Esophagus squamous epithelium (tissue), 5 donors: ENCODE measurements at places on chromosomes 2 and 18. TPM values are rescaled to one million over a fixed set of nuclear protein-coding genes. Genes with fewer than 3 reads are reported as not detected.

DNA sequence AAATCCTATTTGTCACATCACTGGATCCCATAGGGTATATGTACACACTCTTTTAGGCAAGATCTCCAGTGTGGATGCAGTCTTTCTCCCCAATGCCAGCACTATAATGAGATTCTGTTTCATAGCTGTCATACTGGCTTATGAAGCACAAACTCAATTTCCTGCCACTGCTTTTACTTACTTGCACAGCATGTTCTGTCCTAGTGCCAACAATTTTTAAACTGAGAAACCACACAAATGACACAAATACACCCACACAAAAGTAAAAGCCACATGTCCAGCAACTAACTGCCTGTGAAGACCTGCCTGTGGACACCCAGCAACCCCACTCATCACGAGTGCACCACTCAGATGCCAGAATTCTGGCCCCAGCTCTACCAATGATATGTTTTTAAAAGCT lies 29.6 kb upstream of the RNU4ATAC start:
- H3K36me3 ChIP-seq = no peaks in the 10 kb centered on the region
- peak overlapping the region; percentile 49 for H3K27ac ChIP-seq
- no peak overlapping the region for H3K4me3 ChIP-seq

DNA sequence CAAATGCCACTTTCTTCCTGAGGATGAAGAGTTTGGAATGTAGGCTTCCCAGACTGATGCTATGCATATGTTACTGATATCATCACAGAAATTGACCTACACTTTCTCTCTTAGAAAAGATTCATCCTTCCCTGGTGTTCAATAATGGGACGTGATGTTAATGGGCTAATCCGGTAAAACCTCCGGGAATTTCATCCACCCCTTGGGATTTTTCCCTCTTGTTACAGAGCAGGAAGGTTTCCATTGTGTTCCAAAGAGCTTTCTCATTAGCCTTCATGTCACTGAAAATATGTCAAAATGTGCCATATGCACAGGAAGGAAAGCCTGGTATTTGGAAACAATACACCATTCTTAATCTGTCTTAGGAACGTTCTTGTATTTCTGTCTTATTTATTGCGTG lies 20.7 kb downstream of the ALPK2 start:
- no peak overlapping the region for H3K4me3 ChIP-seq
- no peak for DNase-seq
- H3K4me1 ChIP-seq = no peaks in the 10 kb centered on the region
- no peaks in the 10 kb centered on the region for H3K36me3 ChIP-seq
- no peak overlapping the region for H3K27ac ChIP-seq

- H3K27me3 ChIP-seq = no peaks in the 10 kb centered on the region
- no peaks in the 10 kb centered on the region for H3K36me3 ChIP-seq
- peak overlapping the region; percentile 24 for H3K4me3 ChIP-seq
- no peaks in the 10 kb centered on the region for H3K4me1 ChIP-seq
- DNase-seq = no peak
- no peak overlapping the region for H3K27ac ChIP-seq
These were observed 91.5 kb downstream of the DYM start for GRCh38 chr18:49368876-49369440.

DNA sequence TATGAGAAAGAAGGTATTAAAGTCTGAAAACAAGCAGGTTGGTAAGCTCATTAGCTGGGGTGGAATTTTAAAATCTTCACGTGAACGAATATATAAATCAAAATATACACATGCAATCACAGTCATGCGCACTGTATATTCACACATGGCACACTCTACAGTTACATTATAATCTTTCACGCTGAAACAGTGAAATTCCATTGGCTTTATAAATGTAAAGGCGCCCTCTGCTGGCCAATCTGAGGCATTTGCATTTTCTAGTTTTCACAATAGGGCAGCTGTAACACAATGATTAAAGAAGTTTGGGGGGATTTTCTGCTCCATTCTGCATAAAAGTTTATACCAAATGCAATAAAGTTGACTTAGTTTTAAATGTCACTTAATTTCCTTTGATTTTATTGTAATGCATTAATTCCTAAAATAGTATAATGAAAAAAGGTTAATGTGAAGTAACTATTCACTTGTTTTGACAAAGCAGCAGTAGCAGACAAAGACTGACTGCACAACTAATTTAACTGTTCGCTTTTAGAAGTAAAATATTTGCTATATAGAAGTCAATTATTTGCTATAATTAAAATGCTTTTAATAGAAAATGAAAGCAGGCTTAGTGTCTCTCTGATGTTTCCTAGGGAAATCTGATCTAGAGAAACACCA lies 17.2 kb downstream of the IFIH1 start:
- peaks cover 4% of the 10 kb centered on the region for H3K4me1 ChIP-seq
- H3K4me3 ChIP-seq = no peak overlapping the region
- peaks cover 32% of the 10 kb centered on the region for H3K36me3 ChIP-seq
- H3K27me3 ChIP-seq = no peaks in the 10 kb centered on the region

GRCh38 chr2:235191978-235192377 lies 240.2 kb downstream of the SH3BP4 start:
- H3K36me3 ChIP-seq = no peaks in the 10 kb centered on the region
- no peak overlapping the region for H3K27ac ChIP-seq
- H3K27me3 ChIP-seq = peaks cover 40% of the 10 kb centered on the region
- DNase-seq = no peak
- H3K4me3 ChIP-seq = no peak overlapping the region

DNA sequence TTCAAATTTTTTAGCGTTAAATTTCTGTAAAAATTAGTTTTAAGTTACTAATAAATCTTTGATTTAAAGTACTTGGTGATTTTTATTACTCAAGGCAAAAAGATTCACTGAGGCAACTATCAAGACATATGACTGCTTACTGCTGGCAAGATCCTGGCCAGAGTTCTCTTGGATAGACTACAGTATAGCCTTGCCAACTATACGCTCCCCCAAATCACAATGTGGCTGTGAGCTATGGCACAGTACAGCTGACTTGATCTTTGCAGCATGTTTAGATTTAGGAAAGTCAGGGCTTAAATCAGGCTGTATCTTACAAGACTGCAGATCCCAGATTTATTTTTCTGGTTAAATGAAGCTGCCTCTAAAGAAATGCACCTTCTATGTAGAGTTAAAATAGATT lies 26.5 kb downstream of the MSTN start:
- no peak overlapping the region for H3K4me3 ChIP-seq
- no peaks in the 10 kb centered on the region for H3K4me1 ChIP-seq

- no peak for DNase-seq
- no peaks in the 10 kb centered on the region for H3K36me3 ChIP-seq
- H3K27ac ChIP-seq = no peak overlapping the region
- no peak overlapping the region for H3K4me3 ChIP-seq
These were observed 89.2 kb upstream of the CXCR4 start for GRCh38 chr2:136207030-136207623.

DNA sequence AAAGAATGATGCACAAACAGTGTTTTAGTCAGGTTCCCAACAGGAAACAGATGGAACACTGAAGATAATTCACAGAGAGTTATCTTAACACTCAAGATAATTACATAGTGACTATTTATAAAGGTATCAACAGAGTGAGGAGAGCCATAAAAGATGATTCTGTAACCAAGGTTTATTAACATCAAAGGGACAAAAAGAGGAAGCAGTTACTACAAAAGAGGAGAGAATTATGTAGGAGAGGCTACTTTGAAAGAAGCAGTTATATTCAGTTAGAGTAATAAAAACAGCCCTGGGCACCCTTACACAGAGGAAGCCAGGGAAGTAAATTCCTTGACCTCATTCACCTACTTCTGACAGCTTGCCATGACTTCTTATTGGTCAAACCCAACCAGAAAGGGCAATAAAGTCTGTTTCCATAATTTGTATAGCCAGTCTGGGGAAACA lies 326.5 kb upstream of the SLC39A10 start:
- H3K27ac ChIP-seq = no peak overlapping the region
- no peaks in the 10 kb centered on the region for H3K4me1 ChIP-seq
- DNase-seq = no peak
- no peaks in the 10 kb centered on the region for H3K36me3 ChIP-seq
- no peaks in the 10 kb centered on the region for H3K27me3 ChIP-seq

DNA sequence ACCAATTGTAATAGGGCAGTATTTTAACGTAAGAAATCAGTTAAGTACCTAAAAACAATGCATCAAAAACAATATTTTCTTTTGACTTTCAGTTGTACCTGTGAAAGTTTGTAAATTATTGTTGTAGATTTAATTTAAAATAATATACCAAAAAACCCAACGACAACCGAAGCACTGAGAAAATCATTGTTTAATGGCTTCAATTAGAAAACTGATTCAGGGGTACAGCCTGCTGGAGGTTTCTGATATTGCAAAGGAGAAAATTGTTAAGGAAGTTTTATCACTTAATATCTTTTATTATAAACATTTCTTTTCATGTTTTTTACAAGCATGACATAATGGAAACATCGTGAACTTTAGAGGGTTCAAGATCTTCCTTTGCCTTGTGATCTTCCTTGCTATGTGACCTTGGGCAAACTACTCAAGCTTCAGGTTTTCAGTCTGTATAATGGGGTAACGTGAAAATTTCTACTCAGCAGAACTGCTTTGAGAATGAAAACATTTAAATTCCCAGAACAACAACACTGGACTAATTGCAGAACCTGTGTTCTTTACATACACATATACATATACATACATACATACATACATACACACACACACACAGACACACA lies 76.3 kb upstream of the GLS start:
- H3K27ac ChIP-seq = no peak overlapping the region
- no peaks in the 10 kb centered on the region for H3K27me3 ChIP-seq
- no peaks in the 10 kb centered on the region for H3K4me1 ChIP-seq
- no peak overlapping the region for H3K4me3 ChIP-seq
- H3K36me3 ChIP-seq = no peaks in the 10 kb centered on the region

DNA sequence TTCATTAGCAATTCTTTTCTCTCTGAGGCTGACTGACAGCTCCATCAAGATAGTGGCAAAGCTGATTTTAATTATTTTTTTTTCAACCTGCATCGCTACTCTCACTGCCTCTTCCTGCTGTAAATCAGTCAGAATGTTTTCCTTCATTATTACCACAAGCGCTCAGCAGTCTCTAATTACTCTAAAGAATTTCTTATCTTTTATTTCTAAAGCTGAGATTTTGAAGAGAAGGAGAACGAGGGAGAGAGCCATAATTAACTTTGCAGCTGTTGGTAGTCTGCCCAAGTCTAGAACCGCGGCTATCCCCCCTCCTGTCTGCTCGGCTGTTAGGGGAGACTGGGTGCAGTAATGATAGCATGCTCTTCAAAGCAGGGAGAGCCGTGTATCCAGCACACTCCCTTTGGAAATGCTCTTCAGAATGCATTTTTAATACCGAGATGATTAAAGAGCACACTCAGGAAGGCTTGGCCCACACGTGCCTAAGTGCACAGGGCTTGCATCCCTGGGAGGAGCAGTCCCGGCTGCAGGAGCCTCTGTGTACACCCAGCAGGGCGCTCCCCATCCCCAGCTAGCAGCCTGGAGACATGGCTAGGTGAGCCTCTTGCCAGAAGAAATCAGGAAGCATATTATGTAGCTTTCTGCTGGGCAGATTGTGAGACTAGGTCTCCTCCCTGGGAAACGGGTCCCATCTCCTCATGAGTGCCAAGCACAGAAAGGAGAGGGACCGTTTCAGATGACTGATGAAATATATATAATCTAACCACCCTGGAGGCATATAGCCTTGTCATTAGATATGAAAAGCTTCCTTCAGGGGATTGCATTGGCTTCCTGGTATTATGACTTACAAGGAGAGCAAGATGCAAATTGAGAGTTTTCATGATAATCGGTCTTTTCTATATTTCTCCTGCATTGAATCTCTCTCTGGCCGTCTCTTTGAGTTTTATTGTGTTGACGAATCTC lies 555.2 kb downstream of the CMPK2 start:
- no peak overlapping the region for H3K4me3 ChIP-seq
- H3K27me3 ChIP-seq = no peaks in the 10 kb centered on the region
- H3K4me1 ChIP-seq = no peaks in the 10 kb centered on the region
- no peak for DNase-seq
- H3K36me3 ChIP-seq = no peaks in the 10 kb centered on the region

- H3K27me3 ChIP-seq = no peaks in the 10 kb centered on the region
- no peak for DNase-seq
- H3K36me3 ChIP-seq = no peaks in the 10 kb centered on the region
- H3K27ac ChIP-seq = no peak overlapping the region
- no peaks in the 10 kb centered on the region for H3K4me1 ChIP-seq
- H3K4me3 ChIP-seq = no peak overlapping the region
These were observed 144.2 kb downstream of the ALK start for GRCh38 chr2:29777161-29777560.

UPP2 gene
- not detected for total RNA-seq

ACP1 gene
- total RNA-seq = 93.1 TPM

DSC2 gene
- total RNA-seq = 393 TPM

KIF1A gene
- not detected for total RNA-seq

CRYGD gene
- not detected for total RNA-seq

RALB gene
- total RNA-seq = 56.6 TPM

MAIP1 gene
- total RNA-seq = 10.4 TPM
